ENCODE measurements at places on chromosomes 2 and 18.

DNA sequence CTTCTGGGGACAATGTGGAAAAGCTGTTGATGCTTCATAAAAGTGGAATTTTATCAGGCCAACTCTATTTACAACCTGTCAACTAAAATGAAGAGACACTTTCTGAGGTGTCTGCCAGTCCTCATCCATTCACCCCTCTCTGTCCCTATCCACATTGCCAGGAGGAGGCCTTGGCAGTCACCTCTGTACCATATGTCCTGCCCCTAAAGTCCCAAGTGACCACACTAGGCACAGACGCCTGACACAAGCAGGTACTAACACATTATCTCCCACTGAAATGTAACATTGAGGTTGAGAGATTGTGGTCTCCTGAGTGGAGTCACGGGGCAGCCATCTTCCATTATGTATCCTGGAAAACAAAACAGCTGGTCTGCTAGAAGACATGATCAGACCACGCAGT, 71.4 kb downstream of the OSBPL1A start:
- no peak for DNase-seq

DNA sequence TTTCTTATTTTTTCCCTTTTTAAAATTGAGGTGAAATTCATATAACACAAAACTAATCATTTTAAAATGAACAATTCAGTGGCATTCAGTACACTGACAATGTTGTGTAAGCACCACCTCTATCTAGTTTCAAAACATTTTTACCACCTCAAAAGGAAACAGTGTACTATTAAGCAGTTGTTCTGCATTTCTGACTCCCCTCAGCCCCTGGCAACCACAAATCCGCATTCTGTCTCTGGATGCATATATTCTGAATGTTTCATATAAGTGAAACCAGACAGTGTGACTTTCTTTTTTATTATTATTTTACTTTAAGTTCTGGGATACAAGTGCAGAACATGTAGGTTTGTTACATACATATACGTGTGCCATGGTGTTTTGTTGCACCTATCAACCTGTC, 19.2 kb upstream of the TANK start:
- DNase-seq = no peak

DNA sequence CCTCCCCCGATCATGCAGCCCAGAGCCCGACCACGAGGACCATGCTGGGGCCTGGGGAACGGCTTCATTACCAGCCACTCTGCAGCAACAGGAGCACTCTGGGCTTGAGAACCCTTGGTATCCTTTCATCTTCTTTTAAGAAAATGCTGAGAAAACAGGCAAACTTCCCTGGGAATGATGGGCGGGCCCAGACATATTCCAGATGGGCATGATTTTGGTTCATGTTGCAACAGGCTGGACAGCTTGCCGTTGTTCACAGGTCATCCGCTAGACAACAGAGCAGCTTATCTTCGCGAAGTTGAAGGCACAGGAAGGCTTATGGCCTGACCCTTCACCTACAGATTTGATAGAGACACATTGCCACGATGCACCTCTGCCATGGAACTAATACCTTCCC, 121.0 kb downstream of the KLHL29 start:
- no peak for DNase-seq

- no peak for DNase-seq
These were observed 26.5 kb downstream of the CRYGD start for GRCh38 chr2:208097801-208098200.

DNA sequence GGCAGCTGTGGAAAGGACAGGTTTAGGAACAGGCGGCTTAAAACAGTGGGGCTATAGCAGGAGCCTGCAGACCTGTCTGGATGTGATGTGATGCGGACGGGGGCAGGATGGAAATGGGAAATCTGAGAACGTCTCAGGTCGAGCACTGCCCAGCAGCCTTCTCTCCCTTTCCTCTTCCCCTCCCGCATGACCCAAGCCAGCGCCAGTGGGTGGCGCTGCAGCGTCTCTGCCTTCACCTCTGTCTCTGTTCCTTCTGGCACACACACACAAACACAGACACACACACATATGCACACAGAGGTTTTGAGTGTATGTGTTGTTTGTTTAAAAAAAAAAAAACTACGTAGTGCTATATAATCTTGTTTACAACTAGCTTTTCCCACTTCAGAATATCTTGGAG, 82.0 kb upstream of the SLC66A3 start:
- no peak for DNase-seq

GRCh38 chr18:32093523-32093922, 1.8 kb downstream of the RNF138 start:
- no peak for DNase-seq

GRCh38 chr2:233814056-233814835, 36.1 kb downstream of the MROH2A start:
- no peak for DNase-seq

- DNase-seq = no peak
These were observed 55.8 kb downstream of the ST6GAL2 start for GRCh38 chr2:106830191-106830590.
